ENCODE measurements at places on chromosomes 12 and 14.

- DNase-seq: peak; percentile 51
These were observed 2.8 kb upstream of the SHMT2 start for GRCh38 chr12:57226588-57227314.

- no peak for DNase-seq
These were observed 41.1 kb downstream of the YAF2 start for GRCh38 chr12:42196723-42197603.

- DNase-seq: no peak
These were observed 34.0 kb downstream of the NCOR2 start for GRCh38 chr12:124533456-124533855.

GRCh38 chr12:62843716-62844115 is 91.2 kb downstream of the PPM1H start:
- DNase-seq: no peak

- no peak for DNase-seq
These were observed 33.6 kb upstream of the HIF1A start for GRCh38 chr14:61661471-61662400.

DNA sequence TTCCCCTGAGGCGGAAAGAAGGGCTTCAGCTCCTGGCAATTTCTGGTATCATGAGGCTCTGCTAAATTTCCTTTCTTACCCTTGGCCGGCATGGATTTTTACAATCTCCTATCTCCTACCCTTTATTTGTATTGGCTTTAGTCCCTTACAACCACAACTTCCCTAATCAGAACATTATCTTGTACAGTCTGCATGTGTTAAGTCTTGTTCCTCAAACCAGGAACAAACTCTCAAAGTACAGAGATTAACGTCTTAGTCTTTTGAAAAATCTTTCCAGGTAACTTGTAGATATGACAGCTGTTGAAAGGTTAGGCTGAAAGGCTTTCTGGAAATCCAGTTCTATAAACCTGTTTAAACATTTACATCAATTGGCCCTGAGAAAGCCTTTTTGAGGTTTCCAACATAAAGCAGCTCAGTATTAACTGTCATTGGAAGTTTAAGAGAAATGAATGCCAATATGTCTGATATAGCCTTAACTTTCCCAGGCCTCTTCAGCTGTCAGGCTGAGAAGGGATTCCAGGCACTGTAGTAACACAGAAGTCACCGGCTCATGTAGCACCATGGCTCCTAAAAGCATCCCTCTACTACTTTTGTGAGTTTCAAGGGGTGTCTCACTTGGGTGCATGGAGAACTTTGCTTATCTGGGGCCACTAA is 360.5 kb downstream of the FUT8 start:
- no peak for DNase-seq

DNA sequence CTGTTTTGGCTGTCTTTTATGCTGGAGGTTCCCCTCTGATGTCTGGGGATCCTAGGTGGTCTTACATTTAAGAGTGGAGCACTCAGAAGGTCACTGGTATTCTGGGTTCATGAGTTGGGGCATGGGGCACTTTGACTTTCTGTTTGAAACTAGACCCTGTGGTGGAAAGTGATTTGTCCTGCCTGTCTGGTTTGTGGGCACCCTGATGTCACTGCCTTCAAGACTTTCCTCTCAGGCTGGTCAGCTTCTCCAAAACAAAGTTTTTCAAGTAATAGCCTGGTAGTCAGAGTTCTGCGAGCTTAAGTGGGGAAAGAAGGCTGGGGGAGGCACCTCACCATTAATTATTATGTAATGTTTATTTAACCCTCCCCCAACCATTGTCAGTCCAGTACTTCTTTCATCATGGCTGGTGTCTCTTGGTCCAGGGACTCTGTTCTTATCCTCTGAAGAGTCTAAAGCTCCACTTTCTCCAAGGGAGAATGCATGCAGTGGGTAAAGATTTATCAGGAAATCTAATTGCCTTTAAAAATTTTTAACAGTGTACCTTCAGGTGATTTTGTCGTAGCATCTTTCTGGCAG is 35.3 kb downstream of the ZC3H14 start:
- no peak for DNase-seq

Measured in NCI-H524 (cell line).